ENCODE measurements at places on chromosomes 12 and 14.
A peak's percentile ranks its signal among the peaks of the same experiment; 100 is the strongest.

- DNase-seq = no peak
Observed at GRCh38 chr12:49403971-49404450, 36.7 kb downstream of the SPATS2 start.

DNA sequence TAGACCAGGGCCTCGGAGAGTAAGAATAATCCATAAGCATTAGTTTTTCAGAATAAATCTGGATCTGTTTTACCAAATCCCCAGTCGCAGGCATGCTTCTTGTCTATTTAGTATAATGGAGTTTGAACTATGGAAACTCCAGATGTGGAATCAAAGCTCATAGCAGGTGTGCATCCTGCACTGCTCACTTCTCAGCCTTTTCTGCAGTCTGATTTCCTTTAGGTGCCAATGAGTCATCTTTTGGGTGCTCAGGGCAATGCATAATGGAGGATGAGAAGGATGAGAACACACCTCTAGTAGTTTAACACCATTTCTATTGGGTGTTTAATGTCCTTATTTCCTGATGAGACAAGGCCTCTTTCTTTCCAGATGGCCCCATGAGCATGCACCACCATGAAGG lies 961.2 kb downstream of the TMEM121 start:
- DNase-seq = no peak

- no peak for DNase-seq
Observed at GRCh38 chr12:109126784-109127183, 10.4 kb downstream of the ACACB start.

GRCh38 chr14:50785457-50786063 lies 45.4 kb downstream of the NIN start:
- DNase-seq = no peak

DNA sequence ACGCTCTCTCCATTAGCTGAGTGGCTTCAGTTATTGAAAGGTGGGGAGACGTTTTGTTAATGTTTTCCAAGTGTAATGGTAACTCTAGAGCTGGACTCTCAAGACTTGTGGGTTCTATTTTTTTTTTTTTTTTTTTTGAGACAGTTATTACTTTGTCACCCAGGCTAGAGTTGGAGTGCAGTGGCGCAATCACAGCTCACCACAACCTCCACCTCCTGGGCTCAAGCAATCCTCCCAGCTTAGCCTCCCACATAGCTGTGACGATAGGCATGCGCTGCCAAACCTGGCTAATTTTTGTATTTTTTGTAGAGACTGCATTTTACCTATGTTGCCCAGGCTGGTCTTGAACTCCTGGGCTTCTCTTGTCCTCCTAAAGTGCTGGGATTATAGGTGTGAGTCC lies 26.2 kb downstream of the ATF1 start:
- DNase-seq = no peak

- DNase-seq = no peak
Observed at GRCh38 chr14:75926431-75927115, 55.2 kb downstream of the TGFB3 start.

GRCh38 chr14:27243365-27243764 lies 645.5 kb upstream of the NOVA1 start:
- DNase-seq = no peak

- no peak for DNase-seq
Observed at GRCh38 chr12:11863988-11864387, 206.8 kb upstream of the BCL2L14 start.

DNA sequence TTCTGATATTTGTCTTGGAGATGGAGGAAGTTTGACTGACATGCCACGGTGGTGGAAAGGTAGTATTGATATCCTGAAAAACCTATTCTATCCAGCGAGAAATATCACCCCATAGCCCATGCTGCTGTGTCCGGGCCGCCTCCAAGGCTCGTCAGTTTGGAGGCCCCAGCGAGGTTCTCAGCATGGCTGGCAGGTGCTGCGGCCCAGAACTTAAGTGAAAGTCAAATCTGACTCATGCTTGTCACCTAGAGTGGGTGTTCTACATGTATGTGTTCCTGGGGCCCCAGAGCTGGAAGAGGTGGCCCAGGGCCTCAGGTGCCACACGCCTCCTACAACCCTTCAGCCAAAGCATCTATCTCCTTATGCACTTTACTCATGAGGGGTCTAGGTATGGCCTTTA lies 92.9 kb downstream of the GCH1 start:
- DNase-seq = no peak

DNA sequence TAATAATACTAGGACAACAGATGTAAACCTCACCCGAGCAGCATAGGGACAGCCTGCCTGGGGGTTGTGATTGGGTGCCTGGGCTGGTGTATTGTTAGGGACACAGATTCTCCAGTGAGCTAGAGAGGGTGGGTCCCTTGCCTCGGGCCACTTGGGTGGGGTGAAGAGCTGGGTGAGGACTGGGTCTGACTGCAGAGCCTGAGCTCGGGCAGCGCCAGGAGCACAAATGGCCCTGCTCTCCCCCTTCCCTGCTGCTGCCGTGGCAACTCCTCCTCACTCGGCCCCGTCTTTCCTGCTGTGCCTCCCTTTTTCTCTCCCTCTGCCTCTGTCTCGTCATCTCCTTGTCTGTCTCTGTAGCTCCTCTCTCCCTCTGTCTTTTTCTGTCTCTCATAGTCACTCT lies 115.4 kb downstream of the GLT1D1 start:
- no peak for DNase-seq

GRCh38 chr14:74697543-74697942 lies 15.3 kb downstream of the AREL1 start:
- no peak for DNase-seq

DNA sequence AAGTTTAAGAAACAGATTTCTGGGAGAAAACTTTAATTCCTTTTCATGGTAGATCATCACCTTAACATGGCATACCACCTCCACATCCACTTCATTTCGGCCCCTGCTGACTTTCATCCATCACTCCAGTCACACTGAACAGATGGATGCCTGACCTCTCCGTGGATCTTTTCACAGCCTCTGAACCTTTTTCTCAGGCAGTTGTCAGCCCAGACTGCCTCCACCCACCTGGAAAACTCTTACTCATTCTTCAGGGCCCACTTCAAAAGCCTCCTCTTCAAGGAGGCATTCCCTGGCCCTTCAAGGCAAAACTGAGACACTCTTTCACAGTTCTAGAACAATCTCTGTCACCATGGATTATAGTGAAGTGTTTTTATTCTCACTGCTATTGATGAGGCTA lies 52.9 kb downstream of the GXYLT1 start:
- DNase-seq = no peak

DNA sequence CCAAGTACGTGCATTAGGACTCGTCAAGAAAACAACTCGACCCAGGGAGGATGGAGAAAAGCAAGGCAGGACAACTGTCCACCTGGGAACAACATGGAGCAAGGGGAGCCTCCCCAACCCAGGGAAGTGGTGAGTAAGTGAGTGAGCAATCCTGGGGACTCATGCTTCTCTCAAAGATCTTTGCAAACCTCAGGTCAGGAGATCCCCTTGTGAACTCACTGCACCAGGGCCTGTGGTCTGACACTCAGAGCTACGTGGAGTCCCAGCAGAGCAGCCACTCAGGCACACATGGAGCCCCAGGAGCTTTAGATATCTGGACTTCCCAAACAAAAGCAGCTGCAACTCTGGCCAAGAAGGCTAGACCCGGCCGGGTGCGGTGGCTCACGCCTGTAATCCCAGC lies 12.2 kb upstream of the OR5AU1 start:
- no peak for DNase-seq

GRCh38 chr14:76647697-76648298 lies 113.5 kb upstream of the VASH1 start:
- no peak for DNase-seq

- no peak for DNase-seq
Observed at GRCh38 chr12:112847708-112848337, 56.3 kb downstream of the RPH3A start.

GRCh38 chr12:132143336-132144071 lies 615 bp downstream of the DDX51 start:
- DNase-seq = no peak

- DNase-seq = no peak
Observed at GRCh38 chr14:60643141-60643462, 6.2 kb downstream of the SIX1 start.

GRCh38 chr12:24499151-24500146 lies 449.5 kb downstream of the BCAT1 start:
- no peak for DNase-seq

DNA sequence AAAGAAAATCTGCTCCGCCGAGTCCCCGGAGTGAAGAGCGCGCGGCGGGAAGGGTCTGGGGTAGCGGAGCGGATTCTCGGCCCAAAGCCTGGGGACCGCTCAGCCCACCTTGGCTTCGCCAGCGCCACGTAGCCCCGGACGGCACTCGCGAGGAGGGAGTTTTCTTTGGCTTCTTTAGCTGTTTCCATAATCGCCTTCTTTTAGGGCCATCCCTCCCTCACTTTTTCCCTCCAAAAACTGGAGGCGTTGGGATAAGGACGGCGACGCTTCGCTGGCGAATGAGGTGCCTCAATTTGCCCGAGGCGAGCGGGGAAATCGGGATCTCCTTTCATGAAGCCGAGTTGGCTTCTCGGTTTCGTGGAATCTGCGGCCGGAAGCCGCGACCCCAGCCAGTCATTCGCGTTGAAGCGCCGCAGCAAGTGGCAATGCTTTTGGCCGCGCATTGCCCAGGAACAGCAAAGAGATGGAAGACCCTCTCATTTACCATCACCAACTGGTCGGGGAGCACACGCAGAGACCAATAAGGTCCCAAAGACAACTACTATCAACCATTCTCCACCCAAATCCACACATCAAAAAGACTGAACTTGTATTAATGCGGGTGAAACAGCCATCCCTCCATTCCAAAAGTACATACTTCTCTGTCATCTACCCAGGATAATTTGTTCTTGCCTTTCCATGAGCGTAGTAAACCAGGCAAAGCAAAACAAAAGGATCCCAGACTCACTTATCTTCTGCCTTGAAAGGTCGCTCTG lies 8.4 kb upstream of the SIX1 start:
- DNase-seq = no peak

- DNase-seq = no peak
Observed at GRCh38 chr12:126768517-126768916, 1498.5 kb upstream of the TMEM132C start.

DNA sequence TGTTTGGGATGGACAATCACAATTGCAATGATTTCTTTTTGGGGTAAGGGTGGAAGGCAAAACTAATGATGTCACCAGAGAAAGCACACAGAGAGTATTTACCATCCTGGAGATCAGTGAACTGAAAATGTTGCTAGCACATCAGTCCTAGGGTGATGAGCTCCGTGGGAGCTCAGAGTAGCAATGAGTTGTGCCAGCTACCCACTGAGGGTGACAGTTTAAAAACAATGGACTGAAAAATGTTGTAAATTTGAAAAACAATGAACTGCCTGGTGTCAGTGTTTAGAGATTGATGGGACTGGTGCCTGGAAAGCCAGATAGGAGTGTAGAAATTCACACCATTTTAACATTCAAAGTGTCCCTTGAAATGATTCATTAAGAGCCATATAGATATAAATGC lies 198.5 kb downstream of the ATP23 start:
- DNase-seq = no peak

DNA sequence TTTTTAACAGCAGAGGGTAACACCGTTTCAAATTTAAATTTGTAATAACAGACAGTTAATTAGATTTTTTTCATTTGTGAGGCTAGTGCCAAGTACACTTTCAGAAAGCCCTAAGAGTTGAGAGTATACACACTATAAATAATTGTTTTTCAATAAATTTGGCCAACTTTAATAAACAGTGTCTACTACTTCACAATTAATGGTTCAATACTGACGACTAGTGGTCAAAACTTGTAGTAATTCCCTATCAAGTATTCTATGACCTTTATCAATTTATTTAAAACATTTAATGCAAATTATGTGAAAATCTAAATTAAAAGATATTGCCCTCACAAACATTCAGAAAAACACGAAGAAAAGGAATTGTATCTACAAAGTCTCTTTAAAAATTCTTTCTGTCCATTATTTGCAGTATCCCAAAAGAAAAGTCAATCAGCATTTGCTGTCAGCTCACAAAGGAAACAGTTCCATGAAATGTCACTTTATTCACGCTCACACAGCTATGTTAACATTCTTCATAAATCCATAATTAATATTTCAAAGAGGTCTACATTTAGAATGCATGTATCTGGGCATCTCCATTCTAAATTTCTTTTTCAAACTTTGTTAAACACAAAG lies 91.2 kb downstream of the CEP128 start:
- no peak for DNase-seq

GRCh38 chr14:21102521-21103410 lies 1.9 kb downstream of the TMEM253 start:
- no peak for DNase-seq

GRCh38 chr12:12562016-12562483 lies 613 bp downstream of the DUSP16 start:
- DNase-seq = peak; percentile 26

GRCh38 chr14:67167420-67168109 lies 21.7 kb upstream of the GARIN2 start:
- no peak for DNase-seq

GRCh38 chr12:93524386-93525133 lies 47.9 kb upstream of the SOCS2 start:
- DNase-seq = no peak

DNA sequence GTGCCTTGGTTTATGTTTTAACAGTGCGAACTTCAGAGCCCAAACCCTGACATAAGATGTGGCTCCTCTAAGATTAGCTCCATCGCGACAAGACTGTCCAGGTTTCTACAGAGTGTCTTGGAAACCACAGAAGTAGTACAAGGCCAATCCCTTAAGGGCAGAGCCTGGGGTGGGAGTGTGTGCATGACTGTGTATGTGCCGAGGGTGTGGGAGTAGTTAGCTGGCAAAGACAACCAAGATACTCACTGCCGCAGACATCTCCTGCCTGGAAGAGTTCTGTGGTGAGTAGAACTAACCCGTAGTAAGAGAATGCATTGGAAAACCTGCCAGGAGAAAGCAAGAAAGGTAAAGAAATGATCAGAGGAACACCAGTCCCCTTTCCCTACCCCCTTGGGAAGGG lies 54.1 kb downstream of the DAO start:
- DNase-seq = no peak

GRCh38 chr14:26595926-26596542 lies 1.8 kb downstream of the NOVA1 start:
- DNase-seq = no peak

DNA sequence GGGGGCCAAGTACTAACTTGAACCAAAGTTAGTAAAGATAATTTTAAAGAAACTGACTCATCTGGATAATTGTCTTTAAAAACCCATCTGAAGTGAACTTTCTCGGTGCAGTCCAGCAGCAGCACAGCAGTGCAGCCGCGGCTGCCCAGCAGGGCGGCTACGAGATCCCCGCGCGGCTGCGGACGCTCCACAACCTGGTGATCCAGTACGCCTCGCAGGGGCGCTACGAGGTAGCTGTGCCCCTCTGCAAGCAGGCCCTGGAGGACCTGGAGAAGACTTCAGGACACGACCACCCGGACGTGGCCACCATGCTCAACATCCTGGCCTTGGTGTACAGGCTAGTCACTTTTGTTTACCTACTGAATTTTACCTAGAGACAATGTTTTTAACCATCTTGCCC lies 33.6 kb downstream of the KLC1 start:
- DNase-seq = no peak

All from T-helper 9 cell (primary cell).